ENCODE measurements at places on chromosomes 4 and X. TPM values are rescaled to one million over a fixed set of nuclear protein-coding genes. Genes with fewer than 3 reads are reported as not detected.

Gene DTHD1
- total RNA-seq: 0.58 TPM

GRCh38 chr4:76527666-76528065 lies 92.6 kb downstream of the SHROOM3 start:
- no peaks in the 10 kb centered on the region for H3K4me1 ChIP-seq
- no peaks in the 10 kb centered on the region for H3K36me3 ChIP-seq
- no peak overlapping the region for H3K4me3 ChIP-seq
- H3K27ac ChIP-seq: peak overlapping the region; percentile 56

GRCh38 chrX:9606971-9607370 lies 142.1 kb downstream of the TBL1X start:
- no peak overlapping the region for H3K4me3 ChIP-seq
- H3K4me1 ChIP-seq: peaks cover 4% of the 10 kb centered on the region
- no peaks in the 10 kb centered on the region for H3K36me3 ChIP-seq
- no peak overlapping the region for H3K27ac ChIP-seq

DNA sequence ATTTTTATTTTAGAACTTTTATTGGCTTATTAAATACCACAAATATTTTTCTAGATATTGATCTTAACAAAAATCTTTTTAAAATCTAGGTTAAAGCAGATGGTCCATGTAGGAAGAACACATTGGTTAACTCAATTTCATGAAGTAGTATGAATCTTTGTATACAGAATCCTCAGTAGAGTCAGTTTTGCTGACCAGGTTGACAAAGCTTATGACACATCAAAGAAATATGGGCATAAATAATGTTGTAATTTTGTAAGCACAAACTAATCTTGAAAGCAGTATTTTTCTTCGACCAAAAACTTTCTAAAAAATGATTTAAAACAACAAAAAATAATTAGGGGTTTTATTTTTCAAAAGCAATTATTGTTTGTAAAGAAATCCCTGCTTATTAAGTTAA lies 479.3 kb upstream of the PCDH10 start:
- H3K4me1 ChIP-seq: no peaks in the 10 kb centered on the region
- no peak overlapping the region for H3K4me3 ChIP-seq
- H3K27ac ChIP-seq: no peak overlapping the region
- H3K27me3 ChIP-seq: no peaks in the 10 kb centered on the region

GRCh38 chr4:152528060-152528459 lies 7.8 kb downstream of the FBXW7 start:
- DNase-seq: no peak
- H3K27ac ChIP-seq: no peak overlapping the region
- H3K4me1 ChIP-seq: peaks cover 4% of the 10 kb centered on the region
- H3K27me3 ChIP-seq: no peaks in the 10 kb centered on the region

- no peak overlapping the region for H3K27ac ChIP-seq
- no peak for DNase-seq
- no peaks in the 10 kb centered on the region for H3K27me3 ChIP-seq
Observed at GRCh38 chrX:27996132-27996531, 14.9 kb upstream of the DCAF8L1 start.

- H3K4me1 ChIP-seq: no peaks in the 10 kb centered on the region
- no peaks in the 10 kb centered on the region for H3K27me3 ChIP-seq
- no peaks in the 10 kb centered on the region for H3K36me3 ChIP-seq
- no peak overlapping the region for H3K27ac ChIP-seq
- peak; percentile 97 for DNase-seq
Observed at GRCh38 chrX:48957827-48958634, 624 bp upstream of the OTUD5 start.

DNA sequence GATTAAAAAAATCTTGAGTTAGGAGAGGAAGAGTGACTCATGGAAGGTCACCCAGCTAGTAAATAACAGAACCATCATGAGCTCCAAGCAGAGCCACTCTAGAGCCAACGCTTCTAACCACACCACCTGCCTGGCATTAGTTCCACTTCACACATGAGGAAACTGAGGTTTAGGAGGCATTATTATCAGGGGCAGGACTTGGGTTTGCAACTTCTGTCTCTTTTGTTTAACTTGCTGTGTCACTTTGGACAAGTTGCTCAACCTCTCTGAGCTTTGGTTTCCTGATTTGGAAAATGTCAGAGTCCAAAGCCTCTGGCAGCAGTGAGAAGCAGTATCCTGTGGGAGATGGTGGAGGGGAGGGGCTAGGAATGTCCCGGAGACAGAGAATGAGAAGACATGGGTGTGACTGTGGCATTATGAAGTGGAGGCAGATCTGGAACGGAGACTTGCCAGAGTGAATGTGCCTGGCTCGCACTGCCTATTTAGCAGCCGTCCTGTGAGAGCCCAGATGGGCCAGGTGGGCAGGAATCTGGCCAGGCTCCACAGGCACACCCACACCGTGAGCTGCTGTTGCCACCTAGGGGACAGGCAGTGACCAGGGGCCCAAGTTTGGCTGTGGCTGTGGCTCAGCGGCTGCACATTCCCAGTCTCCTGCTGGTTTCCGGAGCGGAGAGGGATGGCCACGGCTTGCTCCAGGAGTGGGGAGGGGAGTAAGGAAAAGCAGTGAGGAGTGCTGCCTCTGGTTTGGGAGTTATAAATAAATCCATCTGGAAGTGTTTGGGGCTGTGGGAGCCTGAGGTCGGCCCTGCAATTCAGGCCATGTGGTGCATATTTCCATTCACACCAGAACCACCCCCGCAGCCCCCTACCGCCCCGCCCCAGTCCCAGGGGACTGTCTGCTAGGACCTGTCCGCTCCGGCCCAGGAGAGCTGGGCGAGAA lies 93.4 kb downstream of the NHSL2 start:
- no peaks in the 10 kb centered on the region for H3K4me1 ChIP-seq
- H3K4me3 ChIP-seq: no peak overlapping the region
- no peak overlapping the region for H3K27ac ChIP-seq
